AG09309 (cell line): ENCODE measurements at places on chromosomes 3 and 15.

DNA sequence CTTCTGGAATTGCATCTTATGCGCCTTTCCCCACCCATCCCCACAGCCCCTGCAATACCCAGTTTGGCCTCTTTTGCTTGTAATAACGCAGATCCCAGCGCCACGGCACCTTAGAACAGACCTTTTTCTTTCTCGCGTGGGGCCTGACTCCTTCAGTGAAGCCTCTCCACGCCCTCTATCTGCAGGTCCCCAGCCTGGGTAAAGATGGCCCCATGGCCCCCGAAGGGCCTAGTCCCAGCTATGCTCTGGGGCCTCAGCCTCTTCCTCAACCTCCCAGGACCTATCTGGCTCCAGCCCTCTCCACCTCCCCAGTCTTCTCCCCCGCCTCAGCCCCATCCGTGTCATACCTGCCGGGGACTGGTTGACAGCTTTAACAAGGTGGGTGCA, 594 bp downstream of the CRELD1 start:
- DNase-seq: no peak

DNA sequence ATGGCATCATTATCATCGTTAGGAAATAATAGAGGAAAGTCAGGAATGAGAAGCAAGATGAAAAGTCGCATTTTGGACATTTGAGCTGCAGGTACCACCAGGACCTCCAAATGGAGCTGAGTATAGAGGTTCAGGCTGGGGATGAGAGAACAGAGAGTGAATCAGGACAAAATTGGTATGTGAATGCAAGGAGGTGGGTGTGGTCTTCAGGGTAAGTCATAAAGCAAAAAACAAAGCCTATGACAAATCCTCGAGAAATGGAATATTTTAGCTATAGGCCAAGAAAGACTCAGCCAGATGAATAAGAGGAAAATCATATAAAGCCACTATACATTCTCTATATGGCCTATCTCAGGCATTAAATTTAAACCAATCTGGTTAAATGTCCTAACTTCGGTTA, 841.3 kb downstream of the ROBO1 start:
- no peak for DNase-seq

DNA sequence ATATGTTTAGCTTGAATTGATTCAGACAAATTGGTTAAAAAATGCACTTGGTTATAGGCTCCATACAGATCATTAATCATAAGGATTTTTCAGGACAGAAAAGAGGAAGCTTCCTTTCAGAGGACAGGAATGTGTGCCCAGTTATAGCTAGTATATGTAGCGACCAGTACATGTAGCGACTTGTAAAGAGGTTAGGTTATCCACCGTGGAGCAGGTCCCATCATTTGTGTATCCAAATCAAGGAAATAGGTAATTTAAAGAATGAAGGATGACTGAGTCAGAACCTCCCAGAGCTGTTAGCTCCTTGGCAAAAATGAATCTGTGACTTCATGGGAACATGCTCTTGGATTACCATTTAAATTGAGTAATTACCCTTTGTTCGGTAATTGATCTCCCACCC, 15.8 kb upstream of the P2RY12 start:
- no peak for DNase-seq

DNA sequence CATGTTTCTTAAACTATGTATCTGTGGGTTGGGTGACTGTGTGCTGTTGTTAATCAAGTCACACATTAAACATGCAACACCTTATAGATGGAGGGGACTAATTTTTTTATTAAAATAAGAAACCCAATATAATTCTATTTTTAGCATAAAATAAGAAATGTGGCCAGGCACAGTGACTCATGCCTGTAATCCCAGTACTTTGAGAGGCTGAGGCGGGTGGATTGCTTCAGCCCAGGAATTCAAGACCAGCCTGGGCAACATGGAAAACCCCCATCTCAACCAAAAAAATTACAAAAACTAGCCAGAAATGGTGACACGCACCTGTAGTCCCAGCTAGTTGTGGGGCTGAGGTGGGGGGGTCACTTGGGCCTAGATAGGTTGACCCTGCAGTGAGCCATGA, 1021.0 kb downstream of the EPHA3 start:
- DNase-seq: no peak

GRCh38 chr15:58864602-58865424, 68.7 kb downstream of the SLTM start:
- no peak for DNase-seq

DNA sequence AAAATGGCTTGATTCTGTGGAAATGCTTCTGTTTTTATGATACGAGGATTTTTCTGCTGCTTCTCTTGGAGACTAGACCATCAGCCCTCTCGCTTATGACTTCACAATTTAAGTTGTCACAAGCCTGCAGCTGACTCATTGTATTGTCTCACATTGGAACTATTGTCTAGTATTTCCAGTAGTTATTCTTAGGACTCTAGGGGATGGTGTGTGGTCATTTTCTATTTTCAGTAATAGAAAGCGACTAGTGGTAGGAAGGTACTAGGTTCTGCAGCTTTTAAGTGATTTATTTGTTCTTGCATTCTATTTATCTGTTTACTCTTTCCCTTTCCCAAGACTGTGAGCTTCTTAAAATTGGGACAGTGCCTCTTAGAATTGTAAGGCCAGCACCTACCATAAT, 66.3 kb upstream of the CRTC3 start:
- DNase-seq: peak; percentile 40
